Activated naive CD4-positive, alpha-beta T cell treated with anti-CD3 and anti-CD28 coated beads for 36 hours (primary cell): ENCODE measurements at places on chromosomes 7 and 10.

DNA sequence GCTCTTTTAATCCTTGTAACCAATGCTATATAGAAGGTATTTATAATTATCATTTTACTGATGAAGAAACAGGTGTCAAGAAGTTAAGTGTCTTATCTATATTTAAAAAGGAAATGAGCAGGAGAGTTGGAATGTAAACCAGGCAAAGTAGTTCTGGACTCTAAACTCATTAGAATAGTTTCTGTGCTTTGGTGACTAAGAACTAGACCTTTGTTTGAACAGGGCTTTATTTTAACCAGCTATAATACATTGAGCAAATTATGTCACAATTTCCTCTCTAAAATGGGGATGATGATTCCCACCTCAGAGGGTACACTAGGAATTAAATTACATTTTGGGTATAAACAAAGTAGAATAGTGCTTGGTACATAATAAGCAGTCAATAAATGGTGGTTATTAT, 236.0 kb downstream of the MAGI2 start:
- no peak for DNase-seq

GRCh38 chr7:77182261-77182660, 17.4 kb downstream of the FGL2 start:
- DNase-seq, result no peak

DNA sequence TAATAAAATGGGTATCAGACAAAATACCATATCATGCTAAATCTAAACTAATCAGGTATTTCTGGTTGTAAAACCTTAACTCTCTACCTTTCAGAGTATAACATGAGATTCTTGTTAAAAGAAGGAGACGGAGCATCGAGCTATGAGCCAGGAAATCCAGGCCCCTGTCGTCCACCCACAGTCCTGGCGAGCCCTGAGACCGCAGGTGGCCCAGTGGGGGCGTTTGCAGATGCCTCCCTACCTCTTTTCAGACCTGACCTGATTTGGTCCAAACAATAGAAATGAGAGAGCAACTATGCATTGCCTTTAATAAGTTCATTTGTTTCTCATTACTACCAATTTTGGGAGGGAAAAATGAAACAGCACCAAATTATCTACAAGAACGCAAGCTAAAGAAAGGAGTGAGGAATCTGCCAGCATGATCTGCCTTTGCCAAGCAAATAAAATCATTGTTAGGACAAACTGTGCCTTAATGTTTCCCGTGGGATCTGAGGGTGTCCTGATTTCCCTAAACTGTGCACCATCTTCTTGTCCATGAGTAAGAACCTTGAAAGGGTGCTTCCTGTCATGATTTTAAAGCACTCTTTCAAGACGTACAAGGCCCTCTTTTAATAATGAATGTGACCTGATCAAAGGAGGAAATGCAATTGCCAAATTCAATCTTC, 166.7 kb downstream of the TCERG1L start:
- DNase-seq, result no peak

- DNase-seq, result no peak
Measured at GRCh38 chr7:142805350-142806021, 34.7 kb downstream of the PRSS2 start.

GRCh38 chr10:122269059-122269687, 1.9 kb upstream of the BTBD16 start:
- DNase-seq, result no peak
